ENCODE measurements at places on chromosomes 2 and 18.

DNA sequence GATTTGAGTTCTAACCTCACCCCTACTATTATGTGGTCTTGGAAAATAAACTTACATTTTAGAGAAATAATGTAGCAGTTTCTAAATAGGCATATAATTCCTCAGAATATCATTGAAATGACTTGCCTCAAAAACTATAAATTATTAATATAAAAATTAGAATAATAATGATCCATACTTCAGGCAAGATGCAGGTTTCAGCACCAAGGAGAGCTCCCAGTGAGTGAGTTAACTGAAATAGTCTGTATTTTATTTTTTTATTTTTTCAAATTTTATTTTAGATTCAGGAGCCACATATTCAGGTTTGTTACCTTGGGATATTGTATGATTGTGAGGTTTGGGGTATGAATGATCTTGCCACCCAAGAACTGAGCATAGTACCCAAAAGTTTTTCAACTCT is 472.2 kb upstream of the DCC start:
- DNase-seq = no peak

DNA sequence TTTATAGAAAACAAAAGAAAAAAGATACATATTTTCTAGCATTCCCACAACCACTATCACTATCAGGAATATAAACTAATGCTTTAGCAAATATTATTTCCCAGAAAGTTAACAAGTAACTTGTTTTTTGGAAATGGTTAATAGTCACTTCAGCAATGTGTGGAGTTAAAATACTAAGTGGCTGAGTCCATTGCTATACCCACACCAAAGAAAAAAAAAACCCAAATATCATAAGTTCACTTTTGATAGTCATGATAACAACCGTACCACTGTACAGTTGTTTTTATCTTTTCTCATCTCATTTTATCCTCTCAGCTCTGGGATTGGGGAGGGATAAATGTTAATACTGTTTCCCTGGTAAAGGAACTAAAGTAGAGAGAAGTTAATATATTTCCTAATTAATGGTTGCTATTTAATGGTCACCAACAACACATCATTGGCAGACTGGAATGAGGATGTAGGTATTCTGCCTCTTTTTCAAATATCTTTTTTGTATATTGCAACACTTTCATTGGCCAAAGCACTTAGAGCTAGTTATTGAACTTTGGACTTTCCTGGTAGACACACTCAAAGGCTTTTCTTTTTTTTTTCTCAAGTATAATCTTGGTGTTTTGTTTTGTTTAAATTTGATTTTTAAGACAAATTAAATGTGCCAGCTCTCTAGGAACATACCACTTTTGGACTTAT is 18.4 kb upstream of the KANSL1L start:
- no peak for DNase-seq

DNA sequence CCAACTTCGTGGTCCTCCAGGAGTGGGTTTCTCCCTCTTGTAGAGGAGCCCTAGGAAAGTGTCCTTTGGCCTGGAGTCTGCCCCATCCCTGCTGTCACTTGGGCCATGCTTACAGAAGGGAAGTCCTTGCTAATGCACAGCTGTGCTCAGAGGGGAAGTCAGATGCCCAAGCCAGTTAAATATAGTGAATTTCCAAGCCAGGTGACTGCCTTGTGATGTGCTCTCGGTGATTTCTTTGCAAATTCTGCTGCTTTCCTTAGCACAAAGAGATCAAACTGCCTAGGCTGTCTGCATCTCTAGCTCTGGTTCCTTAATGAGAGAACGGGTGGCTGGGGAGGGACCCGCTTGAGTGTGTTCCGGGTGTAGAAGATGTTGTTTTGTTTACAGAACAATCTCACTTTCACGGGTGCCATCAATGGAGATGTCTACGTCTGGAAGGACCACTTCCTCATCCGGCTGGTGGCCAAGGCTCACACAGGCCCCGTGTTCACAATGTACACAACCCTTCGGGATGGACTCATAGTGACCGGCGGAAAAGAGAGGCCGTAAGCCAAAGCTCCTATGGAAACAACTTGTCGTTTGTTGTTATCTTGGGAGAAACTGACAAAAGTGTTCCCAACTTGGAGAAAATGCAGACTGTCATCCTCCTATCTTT is 91.4 kb downstream of the RTN4 start:
- no peak for DNase-seq

DNA sequence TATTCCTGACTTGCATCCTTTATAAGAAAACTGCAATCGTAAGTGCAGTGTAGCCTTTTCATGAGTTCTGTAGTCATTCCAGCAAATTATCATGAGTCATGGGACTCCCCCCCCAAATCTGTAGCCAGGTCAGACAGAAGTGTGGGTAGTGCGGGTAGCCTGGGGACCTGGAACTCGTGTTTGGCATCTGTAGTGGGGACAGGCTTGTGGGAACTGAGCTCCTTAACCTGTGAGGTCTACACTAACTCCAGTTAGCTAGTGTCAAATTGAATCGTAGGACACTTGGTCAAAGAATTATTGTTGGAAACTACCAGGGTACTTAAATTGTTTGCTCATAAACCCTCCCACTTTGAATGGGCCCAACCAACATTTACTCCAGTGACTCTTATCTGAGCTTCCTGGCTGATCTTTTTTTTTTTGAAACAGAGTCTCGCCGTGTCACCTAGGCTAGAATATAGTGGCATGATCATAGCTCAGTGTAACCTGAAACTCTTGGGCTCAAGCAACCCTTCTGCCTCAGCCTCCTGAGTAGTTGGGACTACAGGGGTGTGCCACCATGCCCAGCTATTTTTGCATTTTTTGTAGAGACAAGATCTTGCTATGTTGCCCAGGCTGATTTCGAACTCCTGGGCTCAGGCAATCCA is 12.4 kb downstream of the PFN4 start:
- DNase-seq = no peak

DNA sequence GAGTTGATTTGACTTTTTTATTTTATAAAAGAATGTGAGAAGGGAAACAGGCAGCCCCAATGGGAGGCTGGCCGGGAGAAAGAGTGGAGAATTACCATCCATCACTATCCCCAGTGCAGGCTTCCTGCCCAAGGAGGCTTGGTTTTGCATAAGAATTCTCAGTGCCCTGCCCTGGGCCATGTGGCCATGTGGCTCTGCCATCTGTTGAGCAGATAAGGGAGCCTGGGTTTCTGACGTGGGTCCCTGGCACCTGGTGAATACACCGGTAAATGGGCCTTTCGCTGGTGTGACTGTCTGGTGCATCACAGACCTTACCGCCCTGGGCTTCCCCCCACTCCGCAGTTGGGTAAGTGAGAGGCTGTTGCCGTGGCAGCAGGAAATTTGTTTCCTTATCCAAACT is 54.5 kb upstream of the TMEM163 start:
- no peak for DNase-seq

- DNase-seq = no peak
These were observed 32.8 kb downstream of the FAM178B start for GRCh38 chr2:96953611-96953978.

GRCh38 chr2:190809876-190810525 is 70.6 kb upstream of the GLS start:
- no peak for DNase-seq

DNA sequence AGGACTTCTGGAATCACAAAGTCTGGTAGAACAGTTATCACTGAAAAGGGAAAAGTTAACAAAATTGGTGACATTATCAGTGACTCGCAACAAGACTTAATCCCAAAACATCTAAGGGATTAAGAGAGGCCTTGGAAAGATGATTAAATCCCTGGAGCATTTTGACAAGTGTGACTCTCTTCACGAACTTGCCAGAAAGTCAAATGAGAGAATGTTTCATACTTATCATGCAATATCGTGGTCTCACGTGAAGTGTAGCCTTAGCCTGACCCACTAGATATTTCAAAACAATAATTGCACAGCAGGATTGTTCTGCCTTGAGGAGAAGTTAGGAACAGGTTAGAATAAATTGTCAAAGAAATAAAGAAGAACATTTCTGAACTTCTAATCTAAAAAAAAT is 104.5 kb downstream of the COL6A3 start:
- no peak for DNase-seq

GRCh38 chr18:73286584-73286983 is 418.8 kb upstream of the NETO1 start:
- no peak for DNase-seq

- DNase-seq = no peak
These were observed 10.4 kb downstream of the NCAPH start for GRCh38 chr2:96345868-96346462.

DNA sequence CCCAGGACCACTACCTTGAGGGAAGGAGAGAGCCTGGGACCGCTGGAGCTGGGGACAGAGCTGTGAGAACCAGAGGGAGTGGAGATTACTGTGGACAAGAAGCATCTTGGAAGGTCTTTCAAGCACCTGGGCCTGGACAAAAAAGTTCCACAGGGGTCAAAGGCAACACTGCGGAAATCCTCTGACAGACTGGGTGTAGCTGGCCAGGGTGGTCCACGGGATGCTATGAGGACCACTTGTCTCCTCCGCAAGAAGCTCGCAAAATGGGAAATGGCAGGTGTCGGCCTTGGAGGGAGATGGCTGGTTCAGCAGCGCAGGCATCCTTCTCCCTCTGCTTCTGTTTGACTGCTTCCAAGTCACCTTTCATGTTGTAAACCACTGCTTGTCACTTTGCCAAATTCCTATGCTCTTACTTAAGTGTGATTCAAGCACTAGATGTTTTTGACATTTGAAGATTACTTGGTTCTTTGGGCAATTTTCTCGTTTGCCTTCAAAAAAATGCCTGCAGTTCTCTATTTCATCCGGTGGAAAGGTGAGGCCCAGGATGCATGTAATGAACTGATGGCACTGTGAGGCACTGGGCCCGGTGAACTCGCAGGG is 27.7 kb downstream of the KLHL29 start:
- DNase-seq = no peak

GRCh38 chr2:202750763-202751427 is 116.1 kb downstream of the FAM117B start:
- DNase-seq = no peak

- no peak for DNase-seq
These were observed 1097.9 kb upstream of the CNTNAP5 start for GRCh38 chr2:122927197-122927596.

- no peak for DNase-seq
These were observed 54.4 kb downstream of the RPL37A start for GRCh38 chr2:216553093-216553478.

GRCh38 chr2:39772086-39772811 is 6.8 kb downstream of the THUMPD2 start:
- no peak for DNase-seq

- DNase-seq = no peak
These were observed 484.7 kb upstream of the RAB12 start for GRCh38 chr18:8124232-8125146.

DNA sequence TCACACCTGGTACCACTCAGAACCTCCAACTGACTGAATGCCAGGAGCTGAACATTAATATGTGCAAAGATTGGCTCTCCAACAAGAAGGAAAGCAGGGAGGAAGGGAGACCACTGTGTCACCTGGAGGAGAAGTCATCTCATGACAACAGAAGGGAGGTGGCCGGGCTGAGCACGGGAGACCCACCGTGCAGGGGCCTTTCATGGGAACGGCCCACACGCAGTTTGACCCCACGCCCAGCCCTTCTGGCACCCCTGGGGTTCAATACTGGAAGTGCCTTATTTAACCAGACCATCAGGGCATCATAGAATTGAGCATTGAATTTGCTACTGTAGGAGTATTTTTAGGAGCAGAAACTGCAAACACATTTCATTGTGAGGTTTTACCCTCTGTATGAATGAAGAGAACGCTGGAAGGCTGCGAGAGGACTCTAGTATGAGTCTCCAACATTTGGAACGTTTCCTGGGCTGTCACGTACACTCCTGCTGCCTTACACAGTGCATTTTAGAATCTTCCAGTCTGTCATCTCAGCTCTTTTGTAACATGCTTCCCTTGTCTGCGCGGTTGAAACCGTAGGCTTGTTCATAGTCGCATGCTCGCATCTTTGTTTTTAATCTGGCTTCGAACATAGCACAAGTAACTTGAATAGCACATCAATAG is 132.1 kb downstream of the NFATC1 start:
- no peak for DNase-seq

DNA sequence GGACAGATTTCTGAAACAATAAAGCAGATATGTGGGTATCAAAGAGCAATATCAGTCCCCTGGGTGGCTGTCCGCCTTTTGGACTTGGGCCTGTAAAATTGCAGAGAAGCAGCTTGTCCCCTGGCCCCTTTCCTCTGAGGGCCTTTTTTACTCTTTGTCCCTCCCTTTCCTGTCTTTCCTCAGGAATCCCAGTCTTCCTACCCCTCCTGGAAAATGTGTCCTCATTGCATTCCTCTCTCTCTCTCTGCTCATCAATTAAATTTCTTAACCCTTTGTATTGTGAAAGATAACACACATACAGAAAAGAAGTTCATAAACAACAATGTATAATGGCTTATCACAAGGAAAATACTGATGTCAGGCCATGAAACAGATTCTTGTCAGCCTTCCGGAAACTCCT is 3.0 kb upstream of the GRB14 start:
- DNase-seq = no peak

- no peak for DNase-seq
These were observed 630.9 kb upstream of the FAM98A start for GRCh38 chr2:34229998-34230397.

- DNase-seq = no peak
These were observed 155.1 kb upstream of the RASGRP3 start for GRCh38 chr2:33321236-33321771.

- no peak for DNase-seq
These were observed 210.1 kb downstream of the NDUFA10 start for GRCh38 chr2:239814861-239815601.

GRCh38 chr2:37449761-37450296 is 105.4 kb downstream of the QPCT start:
- no peak for DNase-seq

- DNase-seq = no peak
These were observed 154.7 kb upstream of the ETAA1 start for GRCh38 chr2:67242456-67242855.

- DNase-seq = no peak
These were observed 97.6 kb downstream of the NDUFA10 start for GRCh38 chr2:239927424-239927981.

DNA sequence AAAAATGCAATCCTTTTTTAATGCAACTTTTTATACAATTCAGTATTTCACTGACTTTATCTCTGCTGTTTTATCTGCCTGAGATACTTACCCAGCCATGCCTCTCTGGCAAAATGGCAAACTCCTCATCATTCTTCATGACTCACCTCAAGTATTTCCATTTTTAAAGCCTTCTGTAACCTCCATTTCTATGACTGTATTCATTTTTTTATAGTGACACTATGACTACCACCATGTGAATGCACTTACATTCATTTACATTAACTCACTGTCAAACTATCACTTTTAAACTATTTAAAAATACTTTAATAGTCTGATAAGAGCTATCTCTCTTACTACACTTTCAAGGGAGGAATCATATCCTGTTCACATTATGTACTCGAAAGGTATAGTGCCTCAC is 99.4 kb upstream of the SCN7A start:
- no peak for DNase-seq

- no peak for DNase-seq
These were observed 83.7 kb downstream of the FMNL2 start for GRCh38 chr2:152418688-152419087.
